Mesothelial cell of epicardium (in vitro differentiated cells): ENCODE measurements at places on chromosomes 5 and 9. TPM values are rescaled to one million over a fixed set of nuclear protein-coding genes. Genes with fewer than 3 reads are reported as not detected.

Gene JADE2
- total RNA-seq: 24.7 to 26.4 TPM (median 25.2 TPM) in 3 replicates

Gene C5orf58
- not detected in 3 replicates for total RNA-seq

Gene OTP
- total RNA-seq: not detected in 3 replicates

DNA sequence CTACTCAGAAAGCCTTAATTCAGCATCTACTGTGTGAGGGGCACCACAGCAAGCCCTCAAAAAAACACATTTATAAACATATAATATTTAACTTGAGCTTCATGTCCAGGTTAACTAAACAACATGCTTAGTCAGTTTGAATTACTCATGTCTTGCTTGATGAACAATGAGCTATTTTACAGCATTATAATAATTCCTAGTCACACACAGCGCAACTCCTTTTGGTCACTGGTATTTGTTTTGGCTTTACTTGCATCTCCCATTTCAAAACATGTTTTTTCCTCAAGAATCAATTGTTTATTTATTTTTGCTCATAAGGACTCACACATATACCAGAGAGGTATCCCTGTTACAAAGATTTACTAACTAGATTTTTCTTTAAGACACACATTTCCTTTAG is 616.7 kb upstream of the DAB2 start:
- H3K27ac ChIP-seq: no peak overlapping the region
- no peak overlapping the region for H3K4me3 ChIP-seq
- no peaks in the 10 kb centered on the region for H3K36me3 ChIP-seq
- no peak for DNase-seq
- H3K27me3 ChIP-seq: no peaks in the 10 kb centered on the region
- no peaks in the 10 kb centered on the region for H3K4me1 ChIP-seq

- no peaks in the 10 kb centered on the region for H3K36me3 ChIP-seq
- H3K27ac ChIP-seq: no peak overlapping the region
- DNase-seq: no peak
- no peak overlapping the region for H3K4me3 ChIP-seq
- peaks cover 6% of the 10 kb centered on the region for H3K27me3 ChIP-seq
- H3K4me1 ChIP-seq: no peaks in the 10 kb centered on the region
Measured at GRCh38 chr5:44952376-44952775, 143.6 kb downstream of the MRPS30 start.

GRCh38 chr5:39080597-39081204 is 6.5 kb upstream of the RICTOR start:
- no peaks in the 10 kb centered on the region for H3K27me3 ChIP-seq
- no peak overlapping the region for H3K4me3 ChIP-seq
- H3K27ac ChIP-seq: no peak overlapping the region
- H3K4me1 ChIP-seq: peaks cover 21% of the 10 kb centered on the region

DNA sequence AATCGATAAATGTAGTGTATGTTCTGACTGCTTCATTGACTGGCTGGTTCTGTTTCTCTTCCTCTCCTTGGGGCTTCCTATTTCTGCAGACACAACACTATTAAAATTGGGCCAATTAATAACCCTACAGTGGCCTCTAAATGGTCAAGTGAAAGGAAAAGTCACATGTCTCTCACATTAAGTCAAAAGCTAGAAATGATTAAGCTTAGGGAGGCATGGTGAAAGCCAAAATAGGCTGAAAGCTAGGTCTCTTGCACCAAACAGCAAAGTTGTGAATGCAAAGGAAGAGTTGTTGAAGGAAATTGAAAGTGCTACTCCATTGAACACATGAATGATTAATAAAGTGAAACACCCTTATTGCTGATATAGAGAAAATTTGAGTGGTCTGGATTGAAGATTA is 58.2 kb downstream of the CCNH start:
- no peaks in the 10 kb centered on the region for H3K27me3 ChIP-seq
- H3K4me3 ChIP-seq: no peak overlapping the region
- no peak overlapping the region for H3K27ac ChIP-seq

DNA sequence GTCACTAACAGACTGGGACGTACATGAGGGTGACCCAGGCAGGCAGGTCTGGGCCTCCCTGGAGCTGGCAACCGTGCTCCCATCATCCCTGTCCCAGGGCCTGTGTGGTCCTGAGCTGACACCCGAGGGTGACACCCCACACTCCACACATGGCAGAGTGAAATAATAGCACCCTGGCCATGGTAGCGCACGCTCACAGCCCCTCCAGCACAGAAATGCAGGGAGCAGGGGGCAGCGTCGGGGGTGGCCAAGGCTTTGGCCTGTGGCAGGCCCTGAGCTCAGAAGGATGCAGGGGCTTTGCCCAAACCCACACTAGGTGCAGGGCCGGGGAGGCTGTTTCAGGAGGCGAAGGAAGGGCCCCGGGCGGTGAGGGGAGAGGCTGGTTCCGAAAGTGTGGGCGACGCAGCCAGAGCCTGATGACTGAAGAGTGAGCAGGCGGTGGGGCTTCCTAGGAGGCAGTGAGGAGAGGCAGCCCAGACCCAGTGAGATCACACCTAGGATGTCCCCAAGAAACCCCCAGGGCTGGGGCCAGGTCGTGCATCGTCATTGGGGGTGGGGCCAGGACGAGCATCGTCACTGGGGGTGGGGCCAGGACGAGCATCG is 12.9 kb downstream of the OR2V2 start:
- DNase-seq: no peak
- peaks cover 9% of the 10 kb centered on the region for H3K4me1 ChIP-seq
- H3K4me3 ChIP-seq: peak overlapping the region; percentile 52

GRCh38 chr5:38673671-38674071 is 117.2 kb upstream of the LIFR start:
- no peak overlapping the region for H3K4me3 ChIP-seq
- H3K27ac ChIP-seq: no peak overlapping the region
- no peaks in the 10 kb centered on the region for H3K27me3 ChIP-seq

DNA sequence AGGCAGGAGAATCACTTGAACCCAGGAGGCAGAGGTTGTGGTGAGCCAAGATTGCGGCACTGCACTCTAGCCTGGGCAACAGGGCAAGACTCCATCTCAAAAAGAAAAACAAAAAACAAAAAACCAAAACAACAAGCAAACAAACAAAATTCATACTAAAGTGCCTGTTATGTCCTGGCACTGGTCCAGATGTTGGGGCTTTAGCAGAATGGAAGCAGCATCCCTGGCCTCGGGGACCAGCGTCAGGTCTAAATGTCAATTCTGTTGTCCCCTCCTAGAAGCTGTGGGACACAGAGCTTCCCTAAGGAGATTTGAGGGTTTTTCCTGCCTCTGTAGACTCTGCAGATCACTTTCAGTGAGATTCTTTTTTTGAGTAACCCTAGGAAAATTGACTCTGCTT is 26.2 kb downstream of the PPARGC1B start:
- no peak overlapping the region for H3K27ac ChIP-seq
- no peak for DNase-seq
- peaks cover 15% of the 10 kb centered on the region for H3K4me1 ChIP-seq
- H3K36me3 ChIP-seq: no peaks in the 10 kb centered on the region
